ENCODE measurements at places on chromosomes 7 and 10.

GRCh38 chr7:105444342-105444987 is 55.7 kb upstream of the SRPK2 start:
- DNase-seq = no peak

GRCh38 chr10:101856626-101857025 is 13.0 kb upstream of the KCNIP2 start:
- DNase-seq = no peak

- no peak for DNase-seq
Observed at GRCh38 chr10:71383972-71384687, 12.6 kb upstream of the CDH23 start.

- DNase-seq = no peak
Observed at GRCh38 chr7:99146979-99147378, 3.1 kb upstream of the SMURF1 start.

GRCh38 chr10:113704637-113705343 is 25.1 kb downstream of the CASP7 start:
- DNase-seq = no peak

DNA sequence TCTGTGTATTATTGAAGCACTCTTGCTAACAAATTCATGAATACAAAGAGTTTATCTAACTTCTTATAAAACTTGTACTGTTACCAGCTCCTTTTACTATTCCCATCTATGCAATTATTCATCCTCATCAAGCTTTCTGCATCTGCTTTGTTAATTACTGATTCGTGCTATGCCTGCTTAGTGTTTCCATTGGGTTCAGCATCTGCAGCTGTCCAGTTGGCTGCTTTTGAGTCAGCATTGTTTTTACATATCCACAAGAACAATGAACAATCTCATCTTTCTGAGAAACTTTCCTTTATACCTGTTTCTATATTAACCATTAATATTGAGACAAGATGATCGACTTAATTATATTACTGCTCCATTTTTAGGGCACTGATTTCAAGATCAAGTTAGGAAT is 19.6 kb upstream of the ANLN start:
- no peak for DNase-seq

GRCh38 chr10:7107285-7107684 is 303.5 kb downstream of the SFMBT2 start:
- DNase-seq = no peak

DNA sequence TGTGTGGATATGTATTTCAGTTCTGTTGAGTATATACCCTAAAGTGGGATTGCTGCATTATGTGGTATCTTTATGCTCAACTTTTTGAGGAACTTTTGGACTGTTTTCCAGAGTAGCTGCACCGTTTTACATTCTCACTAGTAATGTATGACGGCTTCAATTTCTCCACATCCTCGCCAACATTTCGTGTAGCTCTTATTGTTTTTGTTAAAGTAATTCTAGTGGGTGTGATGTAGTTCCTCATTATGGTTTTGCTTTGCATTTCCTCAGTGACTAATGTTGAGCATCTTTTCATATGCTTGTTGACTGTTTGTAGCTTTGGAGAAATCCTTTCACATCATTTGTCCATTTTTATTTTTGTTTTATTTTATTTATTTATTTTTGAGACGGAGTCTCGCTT is 4.5 kb downstream of the STMP1 start:
- no peak for DNase-seq

DNA sequence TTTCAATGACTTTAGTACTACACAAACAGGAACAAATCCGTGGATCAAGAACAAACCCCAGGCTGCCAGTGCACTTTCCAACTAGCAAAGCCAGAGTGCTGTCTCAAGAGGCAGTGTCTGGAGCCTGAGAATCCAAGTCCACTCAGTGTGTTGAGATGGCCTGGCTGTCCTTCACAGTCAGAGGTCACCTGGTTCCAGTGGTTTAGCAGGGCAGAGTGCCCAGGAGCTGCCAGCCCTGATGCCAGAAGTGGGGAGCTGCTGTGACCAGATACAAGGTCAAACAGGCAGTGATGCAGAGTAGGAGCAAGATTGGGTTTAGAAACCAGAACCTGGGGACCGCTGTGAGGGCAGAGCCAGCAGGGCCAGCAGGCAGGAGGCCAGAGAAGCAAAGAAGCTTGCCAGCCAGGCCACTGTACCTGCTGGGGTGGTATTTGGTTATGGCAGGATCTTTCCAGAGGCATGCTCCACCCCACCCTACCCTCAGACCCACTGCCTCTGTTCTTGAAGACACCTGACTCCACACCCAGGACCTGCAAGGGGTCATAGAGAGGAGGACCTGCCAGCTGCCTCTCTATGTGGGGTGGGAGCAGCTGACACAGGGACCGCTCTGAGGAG is 35.6 kb upstream of the C10orf90 start:
- no peak for DNase-seq

DNA sequence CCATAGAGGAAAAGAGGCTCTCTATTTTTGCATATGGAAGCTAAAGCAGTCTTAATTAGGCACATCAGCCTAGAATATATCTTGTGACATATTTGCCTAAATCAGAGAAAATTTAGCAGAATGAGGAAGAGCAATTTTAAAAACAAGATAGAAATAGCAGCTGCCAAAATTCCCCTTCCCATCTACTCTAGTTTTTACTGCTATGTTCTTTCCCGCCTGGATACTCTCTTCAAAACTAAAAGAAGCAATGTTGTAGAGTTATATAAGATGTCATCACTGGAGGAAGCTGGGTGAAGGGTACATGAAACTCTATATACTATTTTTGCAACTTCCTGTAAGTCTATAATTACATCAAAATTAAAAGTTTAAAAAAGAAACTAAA is 87.0 kb downstream of the ARMH3 start:
- no peak for DNase-seq
